ENCODE measurements at places on chromosomes 12 and 14.

- DNase-seq: no peak
Observed at GRCh38 chr12:31508436-31509150, 82.3 kb downstream of the DENND5B start.

GRCh38 chr12:12941450-12942350, 10.3 kb downstream of the GPRC5D start:
- no peak for DNase-seq

- no peak for DNase-seq
Observed at GRCh38 chr14:104350463-104351185, 212.2 kb downstream of the KIF26A start.

DNA sequence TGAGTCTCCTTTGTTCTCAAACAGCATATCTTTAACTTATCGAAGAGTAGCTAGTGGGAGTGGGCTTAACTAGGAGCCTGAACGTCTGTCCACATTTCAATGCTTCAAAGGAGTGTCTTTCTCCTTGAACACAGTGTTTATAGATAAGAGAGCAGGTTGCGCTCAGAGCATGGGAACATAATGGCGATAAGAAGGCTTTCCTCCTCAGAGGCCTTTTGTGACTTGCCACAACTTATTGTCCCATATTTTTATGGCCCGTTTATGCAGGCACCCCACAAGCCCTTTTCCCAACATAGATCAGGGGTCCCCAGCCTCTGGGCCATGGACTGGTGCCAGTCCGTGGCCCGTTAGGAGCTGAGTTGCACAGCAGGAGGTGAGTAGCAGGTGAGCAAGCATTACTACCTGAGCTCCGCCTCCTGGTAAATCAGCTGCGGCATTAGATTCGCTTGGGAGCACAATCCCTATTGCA, 2.6 kb upstream of the DDX47 start:
- DNase-seq: no peak

GRCh38 chr12:111304642-111305071, 64.2 kb downstream of the PHETA1 start:
- DNase-seq: no peak

DNA sequence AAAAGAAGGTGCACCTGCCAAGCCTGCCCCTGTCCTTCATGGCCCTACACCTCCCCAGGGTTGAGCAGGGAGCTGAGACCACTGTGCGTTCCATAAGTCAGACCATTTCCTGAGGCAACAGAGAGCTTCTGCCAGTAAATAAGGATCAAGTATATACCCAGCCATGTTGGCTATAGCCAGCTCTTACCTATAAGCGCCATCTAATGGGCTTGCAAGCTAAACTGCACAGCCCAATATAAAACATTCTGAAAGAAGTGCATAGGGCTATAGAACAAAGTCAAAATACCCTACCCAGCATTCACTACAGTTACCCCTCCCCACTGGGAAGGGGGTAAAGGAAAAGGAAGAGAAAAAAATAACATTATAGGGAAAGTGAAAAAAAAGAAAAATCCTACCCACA, 59.3 kb upstream of the SCAF11 start:
- no peak for DNase-seq
